Natural killer cell (primary cell): ENCODE measurements at places on chromosomes 5 and 9. TPM values are rescaled to one million over a fixed set of nuclear protein-coding genes. Genes with fewer than 3 reads are reported as not detected.

The SELENOP gene
- total RNA-seq, result 1.1 TPM

- no peaks in the 10 kb centered on the region for H3K36me3 ChIP-seq
- H3K27me3 ChIP-seq, result peaks cover 13% of the 10 kb centered on the region
- H3K4me1 ChIP-seq, result peaks cover 17% of the 10 kb centered on the region
- DNase-seq, result no peak
- H3K4me3 ChIP-seq, result no peak overlapping the region
Observed at GRCh38 chr5:72110394-72111013, 3.2 kb downstream of the MAP1B start.

DNA sequence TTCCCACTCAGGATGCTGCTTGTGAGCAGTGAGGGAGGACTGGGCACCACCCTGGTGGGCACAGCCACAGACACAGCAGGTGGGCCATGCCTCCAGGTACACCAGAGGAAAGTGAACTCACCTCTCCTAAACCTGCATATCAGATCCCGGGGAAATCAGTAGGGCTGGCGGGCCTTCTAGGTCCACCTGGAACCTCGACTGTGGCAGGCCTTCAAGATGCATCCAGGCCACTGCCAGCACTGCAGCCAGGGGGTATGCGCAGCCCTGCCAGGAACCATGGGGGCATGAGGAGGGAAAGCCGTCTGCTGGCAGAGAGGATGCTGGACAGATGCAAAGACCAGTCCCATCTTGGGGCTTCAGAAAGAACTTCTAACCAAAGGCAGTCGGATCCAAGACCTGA lies 270.6 kb upstream of the IRX4 start:
- H3K4me3 ChIP-seq, result no peak overlapping the region
- no peaks in the 10 kb centered on the region for H3K36me3 ChIP-seq
- H3K27ac ChIP-seq, result no peak overlapping the region
- no peaks in the 10 kb centered on the region for H3K4me1 ChIP-seq
- no peaks in the 10 kb centered on the region for H3K27me3 ChIP-seq

GRCh38 chr5:53713978-53714666 lies 153.7 kb downstream of the NDUFS4 start:
- H3K4me3 ChIP-seq, result no peak overlapping the region
- no peaks in the 10 kb centered on the region for H3K27me3 ChIP-seq
- no peaks in the 10 kb centered on the region for H3K4me1 ChIP-seq
- H3K36me3 ChIP-seq, result no peaks in the 10 kb centered on the region

DNA sequence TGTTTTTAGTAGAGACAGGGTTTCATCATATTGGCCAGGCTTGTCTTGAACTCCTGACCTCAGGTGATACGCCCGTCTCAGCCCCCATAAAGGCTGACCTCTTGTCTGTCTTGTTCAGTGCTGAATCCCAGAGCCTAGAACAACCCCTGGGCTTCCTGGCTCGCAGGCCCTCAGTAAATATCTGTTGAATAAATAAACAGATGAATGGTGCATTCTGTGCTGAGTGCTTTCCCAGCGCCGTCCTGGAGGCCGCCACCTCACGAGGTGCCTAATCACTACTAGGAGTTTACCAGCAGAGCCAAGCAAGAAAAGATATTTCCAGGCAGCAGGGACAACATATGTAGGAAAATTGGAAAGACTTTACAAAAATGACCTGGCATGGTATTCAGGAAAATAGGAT lies 88.5 kb downstream of the SNX24 start:
- no peak overlapping the region for H3K4me3 ChIP-seq
- H3K27me3 ChIP-seq, result no peaks in the 10 kb centered on the region

GRCh38 chr5:177306674-177307543 lies 3.3 kb downstream of the PRELID1 start:
- peak; percentile 48 for DNase-seq
- peak overlapping the region; percentile 20 for H3K4me3 ChIP-seq
- H3K4me1 ChIP-seq, result peaks cover 90% of the 10 kb centered on the region

The TMOD1 gene
- total RNA-seq, result 2.0 TPM

DNA sequence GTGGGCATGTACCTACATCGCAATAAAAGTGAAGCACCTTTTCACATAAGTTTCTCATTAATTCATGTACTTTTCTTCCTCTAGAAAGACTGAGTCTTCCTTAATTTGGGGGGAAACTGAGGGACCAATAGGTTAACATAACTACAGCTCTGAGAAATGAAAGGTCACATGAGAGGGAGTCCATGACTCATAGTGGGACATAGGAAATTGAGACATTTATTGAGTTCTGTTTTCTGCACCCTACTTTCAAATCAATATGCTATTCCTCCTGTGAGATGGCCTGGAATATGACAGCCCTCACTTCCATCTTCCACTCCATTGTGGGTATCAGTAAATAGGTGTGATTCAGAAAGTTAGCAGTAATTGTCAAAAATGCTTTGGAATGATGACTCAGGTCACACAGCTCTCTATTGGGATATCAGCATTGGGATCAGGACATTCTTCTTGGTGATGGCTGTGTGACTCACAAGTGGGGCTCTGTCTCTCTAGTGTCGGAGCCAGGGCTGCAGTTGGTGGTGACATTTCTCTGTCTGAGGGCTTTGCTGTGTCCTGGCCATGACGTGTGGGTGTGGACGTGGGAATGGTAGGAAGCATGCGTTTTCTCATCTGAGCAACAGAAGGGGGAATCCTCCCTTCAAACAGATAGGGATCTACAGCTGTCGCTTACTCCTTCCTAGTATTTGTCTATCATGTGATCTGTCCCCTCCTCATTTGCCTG lies 125.0 kb downstream of the TRIO start:
- H3K4me1 ChIP-seq, result peaks cover 8% of the 10 kb centered on the region
- H3K36me3 ChIP-seq, result peaks cover 2% of the 10 kb centered on the region
- DNase-seq, result no peak
- H3K27ac ChIP-seq, result no peak overlapping the region
- H3K27me3 ChIP-seq, result no peaks in the 10 kb centered on the region
- H3K4me3 ChIP-seq, result no peak overlapping the region

The HBEGF gene
- total RNA-seq, result 5.1 TPM

GRCh38 chr9:130325921-130326320 lies 60.4 kb downstream of the HMCN2 start:
- no peak overlapping the region for H3K27ac ChIP-seq
- H3K4me3 ChIP-seq, result no peak overlapping the region
- H3K36me3 ChIP-seq, result no peaks in the 10 kb centered on the region
- no peaks in the 10 kb centered on the region for H3K4me1 ChIP-seq
- no peak for DNase-seq

DNA sequence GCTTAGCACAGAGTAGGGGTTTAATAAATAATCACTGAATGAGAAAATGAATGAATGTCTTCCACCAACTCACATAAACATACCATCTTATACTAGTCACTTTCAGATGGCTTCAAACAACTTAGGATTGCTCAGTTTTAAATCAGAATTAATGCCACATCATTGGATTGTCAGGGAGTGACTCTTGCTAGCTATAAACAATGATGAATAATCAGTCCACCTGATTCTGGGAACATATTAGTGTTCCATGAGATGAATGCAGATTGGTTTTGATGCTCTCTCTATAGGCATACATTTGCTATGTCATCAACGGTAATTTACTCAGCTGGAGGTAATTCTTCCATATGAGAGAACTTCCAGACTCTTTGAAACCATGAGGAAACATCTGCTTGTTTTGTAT lies 97.4 kb downstream of the CDH9 start:
- no peak for DNase-seq
- no peaks in the 10 kb centered on the region for H3K4me1 ChIP-seq
- H3K27me3 ChIP-seq, result no peaks in the 10 kb centered on the region
- H3K36me3 ChIP-seq, result no peaks in the 10 kb centered on the region
- H3K4me3 ChIP-seq, result no peak overlapping the region

The PCDHGC4 gene
- 0.45 TPM for total RNA-seq

- peaks cover 23% of the 10 kb centered on the region for H3K27me3 ChIP-seq
- no peak overlapping the region for H3K27ac ChIP-seq
- no peaks in the 10 kb centered on the region for H3K36me3 ChIP-seq
- H3K4me1 ChIP-seq, result peaks cover 7% of the 10 kb centered on the region
- H3K4me3 ChIP-seq, result no peak overlapping the region
Observed at GRCh38 chr9:95049761-95050160, 267.7 kb downstream of the FANCC start.

The SAXO1 gene
- 0.21 TPM for total RNA-seq

GRCh38 chr9:7300484-7300883 lies 499.1 kb downstream of the DMAC1 start:
- H3K27ac ChIP-seq, result no peak overlapping the region
- peaks cover 9% of the 10 kb centered on the region for H3K4me1 ChIP-seq
- peaks cover 2% of the 10 kb centered on the region for H3K27me3 ChIP-seq
- DNase-seq, result no peak
- no peak overlapping the region for H3K4me3 ChIP-seq
- H3K36me3 ChIP-seq, result no peaks in the 10 kb centered on the region

DNA sequence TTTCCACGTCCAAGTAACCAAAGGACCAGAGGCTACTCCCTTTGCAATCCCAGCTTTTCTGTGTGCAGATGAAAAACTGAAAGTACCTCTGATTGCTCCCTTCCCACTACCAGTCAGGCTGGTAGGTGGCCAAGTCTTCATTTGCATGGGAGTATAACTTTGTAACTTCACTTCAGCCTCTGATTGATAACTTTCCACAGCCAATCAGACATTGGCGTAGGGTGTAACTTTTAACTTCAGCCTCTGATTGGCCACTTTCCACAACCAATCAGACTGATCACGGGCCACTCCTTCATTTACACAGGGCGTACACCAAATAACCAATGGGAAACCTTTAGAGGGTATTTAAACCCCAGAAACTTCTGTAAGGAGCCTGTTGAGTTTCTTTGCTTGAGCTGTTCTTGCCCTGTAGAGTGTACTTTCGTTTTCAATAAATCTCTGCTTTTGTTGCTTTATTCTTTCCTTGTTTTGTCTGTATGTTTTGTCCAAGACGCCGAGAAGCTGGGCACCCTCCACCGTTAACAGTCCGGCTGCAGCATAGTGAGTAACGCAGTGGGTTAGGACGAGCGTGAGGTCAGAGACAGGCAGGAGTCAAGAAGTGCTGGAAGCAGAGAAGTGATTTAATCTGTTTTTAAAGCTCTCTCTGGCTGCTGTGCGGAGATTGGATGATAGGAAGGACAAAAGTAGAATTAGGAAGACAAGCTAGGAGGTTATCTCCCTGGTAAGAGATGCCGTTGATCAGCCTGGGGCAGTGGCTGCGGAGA lies 3.5 kb upstream of the EXOSC2 start:
- no peak overlapping the region for H3K4me3 ChIP-seq
- no peak overlapping the region for H3K27ac ChIP-seq
- no peaks in the 10 kb centered on the region for H3K27me3 ChIP-seq
- H3K4me1 ChIP-seq, result peaks cover 22% of the 10 kb centered on the region

The CLINT1 gene
- total RNA-seq, result 132 TPM

DNA sequence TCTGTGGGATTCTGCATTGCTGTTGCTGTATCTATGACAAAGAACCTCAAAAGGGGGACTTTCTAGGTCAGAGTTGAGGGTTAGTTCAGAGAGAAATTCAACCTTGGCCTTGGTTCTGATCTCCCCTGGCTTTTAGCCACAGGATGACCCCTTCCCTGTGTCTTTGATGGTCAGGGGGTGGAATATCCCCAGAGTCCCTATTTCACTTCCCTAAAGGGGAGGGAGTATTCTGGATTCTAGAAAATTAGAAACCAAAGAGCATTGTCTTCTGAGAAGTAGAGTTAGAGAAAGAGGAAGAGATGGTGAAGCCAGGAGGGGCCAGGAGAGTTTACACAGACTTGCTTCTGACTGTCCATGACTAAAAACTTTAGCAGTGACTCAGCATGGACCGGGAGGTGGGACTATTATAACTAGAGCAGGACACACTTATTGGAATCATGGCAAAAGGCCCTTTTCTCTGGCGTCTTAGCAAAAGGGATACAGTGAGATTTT lies 56.2 kb upstream of the LPAR1 start:
- H3K27me3 ChIP-seq, result no peaks in the 10 kb centered on the region
- DNase-seq, result no peak
- H3K4me1 ChIP-seq, result no peaks in the 10 kb centered on the region
- H3K36me3 ChIP-seq, result no peaks in the 10 kb centered on the region
- H3K27ac ChIP-seq, result no peak overlapping the region

GRCh38 chr5:9297134-9297533 lies 248.7 kb downstream of the SEMA5A start:
- no peaks in the 10 kb centered on the region for H3K36me3 ChIP-seq
- no peak overlapping the region for H3K27ac ChIP-seq
- DNase-seq, result no peak
- no peaks in the 10 kb centered on the region for H3K4me1 ChIP-seq

The C9orf152 gene
- not detected for total RNA-seq

DNA sequence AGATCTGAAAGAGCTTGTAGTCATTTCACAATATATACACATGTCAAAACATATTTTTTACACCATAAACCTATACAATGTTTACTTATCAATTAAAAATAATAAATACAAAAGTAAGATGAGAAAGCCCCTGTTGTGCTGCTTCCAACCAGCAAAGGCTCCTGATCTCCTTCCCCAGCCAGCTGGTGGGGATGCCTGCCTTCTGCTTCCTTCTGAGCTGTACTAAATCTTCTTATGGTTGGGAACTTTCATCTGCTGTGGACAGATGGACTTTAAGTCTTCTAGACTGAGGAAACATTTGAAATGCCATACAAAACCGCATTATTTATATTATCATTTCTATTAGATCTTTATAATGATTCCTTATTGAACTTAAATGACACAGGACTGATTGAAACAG lies 745.3 kb upstream of the CHD1 start:
- H3K4me1 ChIP-seq, result no peaks in the 10 kb centered on the region
- no peaks in the 10 kb centered on the region for H3K27me3 ChIP-seq
- DNase-seq, result no peak
- no peak overlapping the region for H3K27ac ChIP-seq

DNA sequence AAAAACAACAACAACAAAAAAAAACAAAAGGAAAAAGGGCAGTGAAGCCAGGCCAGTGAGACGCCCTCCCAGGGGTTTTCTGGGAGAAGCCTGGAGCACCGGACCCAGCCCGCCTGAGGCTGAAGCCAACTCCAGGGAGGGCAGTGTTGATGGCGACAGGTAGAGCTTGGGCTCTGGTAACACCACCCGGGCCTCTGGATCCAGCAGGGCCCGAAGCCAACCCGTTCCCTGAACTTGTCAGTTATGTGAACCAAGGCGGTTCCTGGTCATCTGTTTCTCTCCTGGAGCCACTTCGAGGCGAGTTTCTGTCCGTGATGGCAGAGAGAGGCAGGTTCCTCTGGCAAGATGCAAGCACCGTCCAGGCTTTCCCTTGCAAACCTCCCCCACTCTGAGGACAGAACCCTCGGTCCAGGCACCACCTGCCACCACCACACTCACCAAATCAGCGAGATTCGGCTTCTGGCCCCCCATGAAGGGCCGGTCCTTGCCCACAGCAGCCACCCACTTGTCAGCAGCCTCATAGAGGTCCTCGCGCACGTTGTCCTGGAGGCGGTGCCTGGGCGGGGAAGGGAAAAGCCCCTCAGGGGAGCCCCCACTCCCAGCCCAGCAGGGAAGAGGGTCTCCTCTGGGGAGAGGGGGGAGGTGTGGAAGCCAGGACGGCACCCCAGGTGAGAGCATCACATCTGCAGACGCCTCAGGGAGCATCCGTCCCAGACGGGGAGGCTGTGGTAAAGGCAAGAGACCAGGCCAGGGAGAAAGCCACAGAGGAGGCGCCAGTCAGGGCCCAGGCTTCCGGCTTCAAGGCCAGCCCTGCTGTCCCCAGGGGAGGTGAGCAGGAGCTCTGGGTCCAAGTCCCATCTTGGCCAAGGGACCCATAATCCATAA lies 5.4 kb downstream of the PTGES2 start:
- no peak overlapping the region for H3K27ac ChIP-seq
- DNase-seq, result no peak
- H3K27me3 ChIP-seq, result no peaks in the 10 kb centered on the region
- H3K4me3 ChIP-seq, result no peak overlapping the region

GRCh38 chr5:139872851-139873794 lies 77.5 kb downstream of the PSD2 start:
- no peaks in the 10 kb centered on the region for H3K36me3 ChIP-seq
- no peak for DNase-seq
- H3K4me1 ChIP-seq, result peaks cover 8% of the 10 kb centered on the region
- H3K4me3 ChIP-seq, result no peak overlapping the region
- H3K27ac ChIP-seq, result no peak overlapping the region
